ENCODE measurements at places on chromosomes 11 and 22.

DNA sequence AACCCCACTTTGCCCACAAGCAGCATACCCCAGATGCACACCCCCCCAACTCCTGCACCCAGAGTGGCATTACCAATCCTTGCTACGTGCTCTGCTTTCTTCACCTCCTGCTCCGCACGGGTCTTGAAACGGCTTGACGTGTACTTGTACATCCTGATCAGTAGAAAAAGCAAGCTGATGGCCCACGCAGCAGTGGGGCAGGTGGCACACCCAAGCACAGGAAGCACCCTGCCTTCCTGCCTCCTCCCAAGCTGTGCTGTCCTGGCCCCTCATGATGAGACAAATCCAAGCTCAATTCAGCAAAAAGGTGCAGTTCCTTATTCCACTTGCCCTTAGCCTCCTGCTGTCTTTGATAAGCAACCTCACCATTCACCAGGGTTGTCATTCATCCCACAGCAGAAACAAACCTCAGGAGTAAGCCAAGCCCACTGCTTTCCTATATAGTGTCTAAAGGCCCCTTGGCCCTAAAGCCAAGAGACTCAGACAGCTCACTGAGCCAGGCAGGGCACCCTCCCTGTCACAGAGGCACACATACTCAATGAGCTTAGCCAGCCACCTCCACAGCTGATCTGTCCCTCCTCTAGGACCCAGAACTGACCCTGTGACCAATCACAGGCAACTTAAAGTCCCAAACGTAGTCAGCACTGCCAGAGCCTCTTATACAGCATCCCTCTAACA is 27.8 kb downstream of the MORC2 start:
- no peak for DNase-seq

DNA sequence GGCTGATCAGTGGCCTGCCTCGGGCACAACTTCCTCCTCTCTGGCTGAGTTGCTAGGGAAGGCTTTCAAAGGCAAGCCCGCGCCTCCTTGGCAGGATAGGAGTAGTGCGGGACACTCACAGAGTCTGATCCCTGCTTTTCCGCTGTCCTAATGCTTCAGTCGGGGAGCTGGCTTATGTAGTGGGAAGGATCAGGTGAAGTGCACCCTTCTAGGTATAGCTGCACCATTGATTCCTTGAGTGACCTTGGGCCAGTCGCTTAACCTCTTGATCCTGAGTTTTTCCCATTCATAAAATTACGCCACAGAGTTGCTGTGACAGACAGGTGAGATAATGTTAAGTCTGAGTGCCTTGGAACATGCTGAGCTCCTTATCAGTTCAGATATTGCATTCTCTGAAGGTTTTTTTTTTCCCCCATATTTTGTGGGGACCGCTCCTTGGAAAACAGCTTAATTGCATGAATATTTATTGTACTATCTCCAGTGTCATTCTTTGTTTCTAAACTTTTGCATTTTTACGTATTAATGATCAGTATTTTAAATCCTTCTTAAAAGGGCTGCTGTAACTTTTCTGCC is 961 bp downstream of the IPO7 start:
- no peak for DNase-seq

DNA sequence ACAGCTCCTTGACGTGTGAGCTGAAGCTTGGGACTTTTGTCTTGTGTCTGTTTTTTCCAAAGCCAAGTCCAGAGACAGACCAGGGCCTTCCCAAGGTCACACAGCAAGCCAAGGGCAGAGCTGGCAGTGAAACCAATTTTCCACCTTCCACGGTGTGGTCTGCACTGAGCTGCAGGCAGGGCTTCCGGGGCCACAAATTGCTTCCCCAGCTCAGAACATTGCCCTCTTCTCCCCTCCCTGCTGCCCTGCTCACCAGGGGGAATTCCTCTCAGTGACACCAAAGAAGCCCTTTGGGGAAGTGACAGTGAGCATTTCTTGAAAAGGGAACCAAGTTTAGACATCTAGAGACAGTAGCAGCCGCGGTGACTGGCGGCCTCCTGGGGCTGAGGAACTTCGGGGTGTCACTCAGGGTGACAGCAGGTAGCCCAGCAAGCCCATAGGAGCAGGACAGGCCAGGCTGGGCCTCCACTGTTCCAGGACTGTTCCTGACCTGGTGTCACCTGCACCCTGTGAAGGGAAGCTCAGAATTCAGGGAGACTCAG is 9.2 kb downstream of the FXYD2 start:
- no peak for DNase-seq

GRCh38 chr11:119856681-119857485 is 127.9 kb upstream of the NECTIN1 start:
- no peak for DNase-seq

DNA sequence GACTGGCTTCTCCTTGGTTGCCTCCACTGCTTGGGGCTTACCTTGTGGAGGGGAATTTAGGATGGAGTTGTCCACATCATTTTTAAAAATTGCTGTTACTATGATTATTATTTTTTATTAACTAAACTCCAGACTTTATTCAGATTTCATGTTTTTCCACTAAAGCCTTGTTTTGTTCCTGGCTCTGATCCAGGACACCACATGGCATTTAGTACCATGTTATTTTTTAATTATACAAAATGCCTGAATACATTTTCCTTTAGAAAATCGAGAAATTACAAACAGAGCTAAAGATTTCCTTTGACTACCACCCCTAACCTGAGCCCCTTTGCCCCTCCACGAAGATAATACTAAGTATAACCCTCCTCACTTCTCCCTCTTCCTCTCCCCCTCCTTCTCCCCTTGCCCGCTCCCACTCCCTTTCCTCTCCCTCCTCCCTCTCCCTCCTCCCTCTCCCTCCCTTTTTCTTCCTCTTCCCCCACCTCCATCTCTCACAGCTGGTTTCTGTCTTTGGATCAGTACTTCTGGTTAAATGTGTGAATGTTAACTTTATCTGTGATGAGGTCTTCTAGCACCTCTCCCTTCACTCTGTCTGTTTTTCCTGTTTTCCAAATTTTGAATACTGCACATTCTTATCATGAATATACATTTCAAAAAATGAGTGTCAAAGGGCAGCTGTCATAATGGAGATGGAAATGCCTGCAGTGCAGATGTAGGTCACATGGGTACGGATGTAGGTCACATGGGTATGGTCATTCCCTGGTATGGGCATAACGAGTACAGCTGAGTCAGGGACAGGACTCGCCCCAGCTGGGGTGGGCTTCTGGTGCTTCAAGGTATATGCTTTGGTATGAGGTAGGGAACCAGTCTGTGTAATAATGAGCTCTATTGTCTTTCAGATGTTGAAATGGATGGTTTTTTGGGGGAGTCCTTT is 54.4 kb upstream of the OR4B1 start:
- DNase-seq = no peak

GRCh38 chr11:99682171-99682570 is 661.4 kb downstream of the CNTN5 start:
- no peak for DNase-seq

DNA sequence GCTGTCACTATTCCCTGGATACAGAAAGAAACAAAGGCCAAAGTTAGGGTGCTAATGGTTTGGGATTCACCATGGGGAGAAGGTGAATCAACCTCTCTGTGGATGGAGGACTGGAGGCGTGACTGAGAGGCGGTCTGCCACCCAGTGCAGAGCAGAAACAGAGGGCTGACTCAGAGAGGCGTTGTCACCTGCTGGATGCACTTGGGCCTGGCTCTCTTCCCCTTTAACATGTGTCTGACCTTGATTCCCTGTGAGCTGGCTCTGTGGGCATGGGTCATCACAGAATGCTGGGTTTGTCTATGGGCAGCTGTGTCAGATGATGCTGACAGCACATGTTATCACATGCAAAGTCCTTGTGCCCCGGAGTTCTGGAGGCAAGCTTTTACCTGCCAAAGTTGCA is 75.9 kb downstream of the LDLRAD3 start:
- no peak for DNase-seq

GRCh38 chr11:118913411-118914125 is 12.2 kb downstream of the BCL9L start:
- DNase-seq = no peak

GRCh38 chr22:35150183-35151107 is 84.5 kb downstream of the ISX start:
- no peak for DNase-seq

DNA sequence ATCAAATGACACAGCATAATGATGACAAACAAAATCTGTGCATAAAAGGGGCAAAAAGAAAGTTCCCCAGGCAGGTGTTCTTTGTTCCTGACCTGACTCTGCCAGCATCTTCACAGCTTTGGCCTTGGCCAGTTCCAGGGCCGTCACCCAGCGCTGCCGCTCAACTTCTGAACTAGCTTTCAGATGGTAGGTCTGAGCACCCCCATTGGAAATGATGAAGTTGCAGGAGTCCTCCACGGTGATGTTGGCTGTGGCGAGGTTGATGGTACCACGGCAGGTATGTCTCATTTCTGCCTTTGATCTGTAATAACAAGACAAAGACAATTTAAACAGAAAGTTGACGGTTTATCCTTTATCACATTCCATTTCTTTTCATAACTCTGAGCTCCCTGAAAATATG is 5.3 kb downstream of the OSBP start:
- DNase-seq = no peak

- no peak for DNase-seq
Measured at GRCh38 chr11:120667281-120667680, 155.7 kb downstream of the GRIK4 start.

GRCh38 chr11:121887976-121888557 is 227.9 kb downstream of the BLID start:
- no peak for DNase-seq

- no peak for DNase-seq
Measured at GRCh38 chr22:44143105-44143474, 37.6 kb upstream of the PARVG start.

DNA sequence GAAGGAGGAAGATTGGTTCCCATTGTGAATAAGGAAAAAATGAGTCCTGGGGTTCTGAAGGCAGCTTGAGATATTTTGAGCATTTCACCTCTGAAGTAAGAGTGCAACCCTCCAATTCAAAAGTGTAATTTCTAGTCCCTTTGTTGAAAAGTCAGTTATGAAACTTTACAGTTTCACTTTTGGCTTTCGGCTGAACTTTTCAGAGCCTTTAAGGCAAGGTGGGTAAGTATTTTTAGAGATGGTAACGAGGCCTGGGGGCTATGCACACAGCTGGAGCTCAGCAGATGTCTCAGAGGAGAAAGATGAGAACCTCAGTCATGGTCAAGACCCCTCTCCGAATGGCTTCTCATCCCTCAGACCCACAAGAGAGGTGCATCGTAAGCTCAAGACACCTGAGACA is 267.6 kb downstream of the KIRREL3 start:
- no peak for DNase-seq

DNA sequence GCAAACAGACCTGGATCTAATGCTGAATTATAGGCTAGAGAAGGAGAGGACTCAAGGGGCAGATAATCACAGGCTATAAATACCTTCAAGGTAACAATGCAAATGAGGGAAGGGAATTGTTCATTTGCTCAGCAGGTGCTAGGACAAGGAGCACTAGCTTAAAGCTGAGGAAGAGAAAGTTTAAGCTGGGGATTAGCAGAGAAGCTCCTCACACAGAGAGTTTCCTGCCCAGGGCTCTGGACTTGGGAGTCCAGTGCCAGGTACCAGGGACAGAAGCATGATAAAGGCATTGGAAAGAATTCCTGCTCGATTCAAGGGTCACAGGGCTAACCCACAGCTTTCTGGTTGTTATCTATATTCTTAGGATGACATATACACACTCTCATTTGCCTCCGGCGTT is 509.9 kb downstream of the NTM start:
- DNase-seq = no peak

- no peak for DNase-seq
Measured at GRCh38 chr22:20979243-20979809, 2.8 kb upstream of the LZTR1 start.

- no peak for DNase-seq
Measured at GRCh38 chr11:83292709-83293456, 6.7 kb upstream of the CCDC90B start.

- DNase-seq = peak; percentile 46
Measured at GRCh38 chr11:3747704-3748103, 49.6 kb downstream of the NUP98 start.

DNA sequence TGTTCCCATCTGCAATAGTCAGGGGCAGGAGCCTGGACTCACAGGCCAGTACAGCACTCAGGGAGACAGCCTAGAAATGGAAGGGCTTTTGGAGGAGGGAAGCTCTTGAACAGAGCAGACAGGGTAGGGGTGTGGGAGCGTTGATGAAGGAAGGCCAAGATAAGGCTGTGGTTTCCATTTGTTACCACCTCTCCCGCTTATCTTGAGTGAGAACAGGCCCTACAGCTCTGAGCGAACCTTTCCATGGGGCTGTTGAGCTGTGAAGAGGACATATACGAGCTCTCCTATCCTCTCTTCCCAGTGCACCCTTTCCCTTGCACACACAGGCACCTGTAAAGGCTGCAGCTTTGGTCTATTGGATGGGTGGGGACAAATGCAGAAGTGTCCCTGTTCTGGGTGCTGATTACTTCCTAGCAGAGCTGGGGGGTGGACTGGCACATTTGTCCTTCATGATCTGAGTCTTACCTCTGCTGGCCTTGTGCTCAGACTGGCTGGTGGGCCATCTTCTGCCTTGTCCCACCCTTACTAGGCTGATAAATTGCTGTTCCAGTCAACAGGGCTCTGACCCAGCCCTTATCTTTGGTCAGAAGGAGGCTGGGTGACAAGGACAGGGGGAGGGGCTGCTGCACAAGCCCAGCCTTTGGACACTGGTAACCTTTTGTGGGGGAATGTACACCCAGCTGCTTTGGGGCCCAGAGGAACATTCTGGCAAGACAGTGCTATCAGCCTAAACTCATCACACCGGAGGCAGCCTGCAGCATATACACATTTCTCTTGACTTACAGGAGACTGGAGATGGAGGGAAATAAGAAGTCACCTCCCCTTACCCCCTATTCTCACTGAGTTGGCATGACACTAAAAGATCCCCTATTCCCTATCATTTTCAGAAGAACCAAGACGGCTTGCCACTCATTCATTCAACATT is 80.1 kb upstream of the NNMT start:
- no peak for DNase-seq
